ENCODE measurements at places on chromosomes 7 and 10. TPM values are rescaled to one million over a fixed set of nuclear protein-coding genes. Genes with fewer than 3 reads are reported as not detected.

GCK gene
- total RNA-seq, result 4.9 TPM

TRIM73 gene
- 0.90 TPM for total RNA-seq

DNA sequence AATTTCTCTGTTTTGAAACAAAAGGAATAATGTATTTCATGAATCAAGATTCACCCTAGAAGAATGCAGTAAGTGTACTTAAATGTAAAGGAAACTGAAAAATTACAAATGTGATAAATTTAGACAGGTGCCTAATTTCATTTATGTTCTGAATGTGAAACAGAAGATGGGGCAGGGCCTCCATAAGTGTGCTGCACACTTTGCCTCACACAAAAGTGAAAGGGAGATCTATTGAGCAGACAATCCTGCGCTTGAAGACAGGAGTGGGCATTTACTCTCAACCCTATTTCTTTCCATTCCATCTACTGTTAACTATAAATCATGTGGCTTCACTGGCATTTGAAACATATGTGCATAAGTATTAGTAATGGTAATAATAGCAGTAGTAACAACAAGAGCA is 36.2 kb downstream of the GNG11 start:
- no peak overlapping the region for H3K27ac ChIP-seq
- H3K4me3 ChIP-seq, result no peak overlapping the region
- no peak for DNase-seq
- H3K36me3 ChIP-seq, result no peaks in the 10 kb centered on the region

DNA sequence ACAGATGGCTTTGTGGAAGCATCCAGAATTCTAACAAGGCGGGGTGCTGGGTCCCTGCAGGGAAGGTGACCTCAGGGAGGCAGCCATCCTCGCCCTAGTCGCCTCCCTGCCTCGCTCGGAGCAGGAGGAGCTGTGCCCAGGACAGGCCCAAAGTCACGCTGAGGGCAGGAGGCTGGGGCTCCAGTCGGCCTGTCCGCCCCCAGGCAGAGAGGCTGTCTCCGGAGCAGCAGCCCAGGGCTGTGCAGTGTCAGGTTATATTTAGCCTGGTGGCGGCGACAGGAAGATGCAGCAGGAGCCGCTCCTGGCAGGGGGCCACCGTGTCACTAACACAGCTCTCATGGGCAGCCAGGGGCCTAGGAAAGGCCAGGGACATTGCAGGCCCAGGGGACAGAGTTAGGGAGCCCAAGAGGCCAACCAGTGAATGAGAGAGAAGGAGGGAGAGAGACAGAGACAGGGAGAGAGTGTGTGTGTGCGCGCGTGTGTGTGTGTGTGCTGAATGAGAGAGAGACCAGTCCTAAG is 13.5 kb downstream of the KCNH2 start:
- H3K4me3 ChIP-seq, result no peak overlapping the region
- no peaks in the 10 kb centered on the region for H3K36me3 ChIP-seq
- H3K27ac ChIP-seq, result no peak overlapping the region
- no peaks in the 10 kb centered on the region for H3K27me3 ChIP-seq
- H3K4me1 ChIP-seq, result peaks cover 10% of the 10 kb centered on the region
